ENCODE measurements at places on chromosomes 13 and 19. TPM values are rescaled to one million over a fixed set of nuclear protein-coding genes. Genes with fewer than 3 reads are reported as not detected.

IL4I1 gene
- not detected for polyA plus RNA-seq

OR7A5 gene
- polyA plus RNA-seq = not detected

LMTK3 gene
- 1.6 TPM for polyA plus RNA-seq

UBE2S gene
- 2.9 TPM for polyA plus RNA-seq

SGTA gene
- 37.0 TPM for polyA plus RNA-seq
